ENCODE measurements at places on chromosomes 1 and 21.

DNA sequence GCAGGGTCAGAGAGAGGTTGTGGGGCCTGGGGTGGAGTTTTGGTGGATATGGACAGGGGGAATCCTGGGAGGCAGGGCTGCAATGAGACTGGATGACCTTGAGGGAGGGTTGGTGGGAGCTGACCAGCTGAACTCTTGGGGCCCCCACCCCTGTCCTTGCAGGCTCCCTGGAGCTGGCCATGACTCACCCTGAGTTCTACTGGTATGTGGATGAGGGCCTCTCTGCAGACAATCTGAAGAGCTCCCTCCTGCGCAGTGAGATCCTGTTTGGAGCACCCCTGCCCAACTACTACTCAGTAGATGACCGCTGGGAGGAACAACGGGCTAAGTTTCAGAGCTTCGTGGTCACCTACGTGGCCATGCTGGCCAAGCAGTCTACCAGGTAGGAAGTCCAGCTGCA is 23.6 kb downstream of the DISP3 start:
- DNase-seq = no peak

DNA sequence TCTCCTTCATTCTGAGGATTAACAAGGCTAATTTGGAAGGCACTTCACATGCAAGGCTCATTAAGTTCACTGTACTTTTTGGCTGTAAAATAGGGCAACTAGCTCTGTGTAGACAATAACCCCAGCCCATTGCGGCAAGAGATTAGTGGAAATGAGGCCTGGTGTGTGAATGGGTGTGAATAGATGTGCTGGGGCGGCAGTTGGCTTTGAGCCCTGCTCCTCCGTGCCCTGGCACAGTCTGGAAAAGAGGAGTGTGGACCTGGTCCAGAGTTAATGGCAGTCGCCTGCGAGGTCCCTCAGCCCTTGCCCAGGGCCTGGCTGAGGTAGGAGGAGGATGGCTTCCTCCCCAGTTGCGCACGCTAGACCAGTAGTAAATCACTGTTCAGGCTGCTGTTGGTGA is 4.8 kb downstream of the KISS1 start:
- no peak for DNase-seq

DNA sequence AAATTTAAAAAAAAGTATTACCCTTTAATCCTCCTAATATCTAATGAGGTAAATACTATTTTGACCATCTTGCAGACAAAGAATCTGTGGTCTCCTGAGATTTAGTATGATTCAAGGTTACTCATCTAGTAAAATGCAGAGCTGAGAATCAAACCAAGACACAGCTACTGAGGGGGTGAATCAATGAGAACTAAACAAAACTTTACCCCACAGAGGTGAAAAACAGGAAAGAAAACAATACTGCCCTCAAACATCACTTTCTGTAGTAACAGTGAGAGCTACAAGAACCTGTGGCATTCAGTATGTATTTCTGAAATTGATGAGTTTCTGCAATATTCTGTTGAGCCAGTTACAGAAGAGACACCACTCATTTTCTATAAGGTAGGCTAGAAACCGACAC is 85.1 kb downstream of the JAK1 start:
- DNase-seq = no peak

DNA sequence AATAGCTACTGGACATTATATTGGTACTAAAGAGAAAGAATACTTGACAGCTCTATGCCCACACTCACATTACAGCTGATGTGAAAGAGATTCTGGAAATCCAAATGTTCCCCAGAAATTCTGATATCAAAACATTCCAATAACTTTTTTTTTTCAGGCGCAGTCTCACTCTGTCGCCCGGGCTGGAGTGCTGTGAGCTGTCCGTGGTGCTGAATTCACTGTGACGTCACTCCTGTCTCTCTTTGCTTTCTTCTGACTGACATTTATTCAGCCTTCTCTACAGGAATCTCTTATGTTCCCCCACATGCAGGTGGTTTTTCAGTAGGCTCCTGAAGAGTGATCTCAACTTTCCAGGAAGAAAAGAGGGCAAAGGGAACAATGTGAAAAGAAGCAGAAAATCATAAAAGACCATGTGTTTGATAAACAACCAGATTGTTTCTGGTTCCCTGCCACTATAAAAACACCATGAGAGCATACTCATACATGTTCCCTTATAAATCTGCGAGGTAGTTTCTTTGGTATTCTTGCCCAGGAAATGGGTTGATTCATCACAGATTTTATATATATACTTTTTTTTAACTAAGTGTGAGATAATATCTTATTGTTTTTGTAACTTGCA is 6.2 kb downstream of the S100A7A start:
- no peak for DNase-seq

- DNase-seq = no peak
These were observed 160.6 kb upstream of the EDN2 start for GRCh38 chr1:41645062-41645461.

GRCh38 chr1:52503706-52504105 is 49.2 kb downstream of the TUT4 start:
- no peak for DNase-seq

- DNase-seq = no peak
These were observed 4.0 kb downstream of the RNF207 start for GRCh38 chr1:6209661-6210580.

- no peak for DNase-seq
These were observed 34.7 kb downstream of the SLC1A7 start for GRCh38 chr1:53107570-53108322.
